ENCODE measurements at places on chromosomes 5 and 9.

GRCh38 chr9:28883234-28883633, 1310.0 kb upstream of the C9orf72 start:
- DNase-seq = no peak

GRCh38 chr9:72703574-72703973, 182.2 kb downstream of the TMC1 start:
- DNase-seq = no peak

GRCh38 chr9:136849038-136849959, at the start of gene PHPT1:
Gene PHPT1, plus strand, starts transcription at chr9:136849409. Its CDS starts 22 bp downstream, at chr9:136849431.
- peak; percentile 92 for DNase-seq

- DNase-seq = no peak
Measured at GRCh38 chr9:69535911-69536310, 136.3 kb downstream of the APBA1 start.

GRCh38 chr5:116482394-116482793, 92.2 kb downstream of the SEMA6A start:
- DNase-seq = no peak

GRCh38 chr5:50646591-50646990, 19.8 kb upstream of the PARP8 start:
- DNase-seq = no peak

GRCh38 chr5:72145348-72145747, 38.1 kb downstream of the MAP1B start:
- DNase-seq = no peak

GRCh38 chr5:38329132-38329715, 70.9 kb downstream of the EGFLAM start:
- no peak for DNase-seq

DNA sequence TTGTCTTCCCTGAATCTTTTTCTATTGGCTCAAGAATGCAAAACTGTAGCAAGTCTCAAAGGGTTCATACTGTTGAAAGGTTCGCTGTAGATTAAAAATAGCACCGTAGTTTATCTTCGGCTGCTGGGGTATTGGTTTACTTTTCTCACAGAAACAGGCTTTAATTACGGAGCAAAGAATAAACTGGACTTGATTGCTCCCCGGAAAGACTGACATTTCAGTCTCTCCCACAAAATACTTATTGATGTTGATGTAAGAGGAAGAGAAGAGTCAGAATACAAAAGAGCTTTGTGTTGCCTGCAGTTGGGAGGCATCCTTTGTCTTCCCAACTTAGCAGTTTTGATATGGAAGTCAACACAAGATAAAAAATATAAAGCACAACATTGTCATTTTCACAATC, 183.9 kb upstream of the DMAC1 start:
- DNase-seq = no peak

DNA sequence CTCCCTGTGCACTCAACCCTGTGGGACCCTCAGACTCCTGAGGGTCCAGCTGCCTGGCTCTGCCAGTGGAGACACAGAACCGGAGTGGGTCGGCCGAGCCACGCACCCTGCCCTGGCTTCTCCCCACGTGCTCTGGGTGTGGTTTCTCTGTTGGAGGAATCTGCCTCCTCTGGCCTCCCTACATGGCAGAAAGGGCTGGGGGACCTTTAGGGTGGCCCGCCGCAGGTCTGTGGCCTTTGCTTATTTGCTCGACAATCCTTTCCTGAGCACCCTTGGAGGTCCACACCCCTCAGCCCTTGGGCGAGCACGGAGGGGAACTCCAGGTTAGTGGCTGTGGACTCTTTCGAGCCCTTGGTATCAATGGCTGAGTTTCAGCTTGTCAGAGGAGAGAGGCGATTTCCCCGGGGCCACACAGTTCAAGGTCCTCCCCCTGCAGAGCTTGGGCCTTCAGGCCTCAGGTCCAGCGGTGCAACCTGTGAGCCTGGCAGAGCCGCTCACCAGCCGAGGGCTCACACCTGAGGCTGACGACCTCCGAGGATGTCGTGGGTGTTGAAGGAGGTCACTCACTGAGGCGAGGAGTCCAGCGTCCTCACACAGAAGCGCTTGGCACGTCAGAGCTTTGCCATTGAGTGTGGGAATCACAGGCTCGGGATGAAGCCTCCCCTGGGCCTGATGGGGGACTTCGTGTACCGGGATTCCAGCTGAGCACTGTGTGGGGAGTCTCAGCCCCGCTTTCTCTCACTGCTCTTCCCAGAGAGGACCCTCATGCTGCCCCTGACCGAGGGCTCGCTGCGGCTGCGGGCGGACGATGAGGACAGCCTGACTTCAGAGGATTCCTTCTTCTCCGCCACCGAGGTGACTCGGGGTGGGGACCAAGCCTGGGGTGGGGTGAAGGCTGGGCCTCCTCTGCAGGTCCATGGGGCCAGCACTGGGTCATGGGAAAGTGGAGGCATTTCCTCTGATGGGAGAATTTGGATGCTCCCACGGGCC, 20.8 kb upstream of the DOLPP1 start:
- DNase-seq = no peak

GRCh38 chr9:109346904-109347303, 26.0 kb upstream of the EPB41L4B start:
- no peak for DNase-seq

DNA sequence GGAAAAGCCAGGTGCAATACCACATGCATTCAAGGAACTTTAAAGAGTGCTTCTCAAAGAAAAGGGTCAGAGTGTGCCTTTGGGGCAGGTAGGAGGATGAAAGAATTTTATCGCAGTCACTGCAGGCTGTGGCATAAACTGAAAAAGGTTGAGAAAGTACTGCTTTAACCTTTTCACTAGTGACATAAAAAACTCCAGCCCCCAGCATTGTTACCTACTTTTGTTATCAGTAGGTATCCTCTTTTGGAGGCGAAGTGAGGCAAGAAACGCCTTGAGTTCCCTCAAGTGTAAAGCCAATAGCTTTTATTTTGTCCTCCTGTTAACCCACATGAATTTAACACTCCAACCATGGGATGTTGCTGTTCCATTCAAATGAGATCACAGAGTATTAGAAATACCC, 64.7 kb upstream of the CHD1 start:
- no peak for DNase-seq

DNA sequence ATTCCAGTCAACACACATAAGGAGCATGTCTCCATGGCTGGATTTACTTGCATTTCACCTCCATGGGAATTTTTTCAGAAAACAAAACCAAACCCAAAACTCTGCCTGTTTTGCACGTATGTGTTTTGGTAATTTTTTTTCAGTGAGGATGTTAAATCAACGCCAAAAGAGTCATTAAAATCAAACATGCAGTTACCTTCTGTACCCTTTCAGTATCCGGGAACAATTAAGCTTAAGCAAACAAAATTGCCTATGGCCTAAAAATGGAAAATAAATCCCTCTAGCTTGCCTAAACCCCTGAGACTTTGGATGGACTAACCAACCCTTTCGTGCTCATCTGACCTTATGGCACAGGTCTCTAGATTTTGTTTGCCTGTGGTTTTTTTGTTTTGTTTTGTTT, 209.2 kb upstream of the KLF4 start:
- no peak for DNase-seq

DNA sequence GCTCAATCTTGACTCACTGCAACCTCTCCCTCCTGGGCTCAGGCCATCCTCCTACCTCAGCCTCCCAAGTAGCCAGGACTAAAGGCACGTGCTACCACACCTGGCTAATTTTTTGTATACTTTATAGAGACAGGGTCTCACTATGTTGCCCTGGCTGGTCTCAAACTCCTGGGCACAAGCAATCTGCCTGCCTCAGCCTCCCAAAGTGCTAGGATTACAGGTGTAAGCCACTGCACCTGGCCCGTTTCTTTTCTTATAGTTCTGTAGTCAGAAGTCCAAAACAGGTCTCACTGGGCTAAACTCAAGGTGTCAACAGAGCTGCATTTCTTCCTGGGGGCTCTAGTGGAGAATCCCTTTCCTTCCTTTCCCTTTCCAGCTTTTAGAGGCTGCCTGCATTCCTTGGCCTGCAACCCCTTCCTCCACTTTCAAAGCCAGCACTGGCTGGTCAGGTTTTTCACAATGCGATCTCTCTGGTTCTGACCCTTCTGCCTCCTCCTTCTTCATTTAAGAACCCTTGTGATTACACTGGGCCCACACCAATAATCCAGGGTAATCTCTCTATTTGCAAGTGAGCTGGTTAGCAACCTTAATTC, 16.3 kb downstream of the IRF1 start:
- no peak for DNase-seq

- DNase-seq = no peak
Measured at GRCh38 chr9:21985964-21986667, 8.1 kb downstream of the CDKN2A start.

- DNase-seq = no peak
Measured at GRCh38 chr5:56941981-56942380, 9.9 kb downstream of the MIER3 start.

DNA sequence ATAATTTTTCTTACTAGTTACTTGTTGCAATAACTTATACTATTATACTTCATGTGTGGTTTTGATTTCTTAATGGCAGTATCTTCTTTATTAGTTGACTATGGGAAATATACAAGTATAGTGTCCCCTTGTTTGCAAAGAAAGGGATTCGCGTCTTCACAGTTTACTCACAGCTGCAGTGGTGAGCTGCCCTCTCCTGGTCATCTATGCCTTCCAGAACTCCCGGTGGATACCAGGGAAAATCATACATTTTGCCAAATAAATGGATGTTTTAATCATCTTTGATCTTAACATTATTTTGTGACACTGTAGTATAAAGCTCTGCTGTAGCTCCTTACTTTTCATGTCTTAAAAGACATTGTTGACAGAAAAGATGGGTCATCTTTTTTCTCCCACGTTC, 142.0 kb downstream of the ZCCHC7 start:
- DNase-seq = no peak

- no peak for DNase-seq
Measured at GRCh38 chr9:91488341-91488740, 64.7 kb upstream of the NFIL3 start.

GRCh38 chr5:1364211-1364610, 19.3 kb upstream of the CLPTM1L start:
- no peak for DNase-seq

DNA sequence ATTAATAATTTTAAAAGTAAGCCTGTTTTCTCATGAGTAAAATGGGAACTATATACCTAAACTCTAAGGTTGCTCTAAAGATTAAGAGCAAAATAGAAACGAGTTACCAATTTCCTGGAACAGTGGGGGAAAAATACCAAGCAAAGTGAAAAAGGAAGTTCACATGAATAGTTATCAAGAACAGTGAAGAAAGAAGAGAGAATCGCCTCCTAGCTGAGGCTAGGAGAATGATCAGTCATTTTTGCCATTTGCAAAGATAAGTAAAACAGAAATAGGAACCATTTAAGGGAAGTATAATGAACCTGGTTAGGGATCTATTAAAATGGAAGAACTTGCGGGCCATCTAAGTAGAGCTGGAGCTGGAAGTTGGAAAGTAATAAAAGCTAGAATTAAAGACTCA, 50.7 kb downstream of the P4HA2 start:
- DNase-seq = no peak

- DNase-seq = no peak
Measured at GRCh38 chr9:35940458-35941407, 17.2 kb downstream of the OR2S2 start.

DNA sequence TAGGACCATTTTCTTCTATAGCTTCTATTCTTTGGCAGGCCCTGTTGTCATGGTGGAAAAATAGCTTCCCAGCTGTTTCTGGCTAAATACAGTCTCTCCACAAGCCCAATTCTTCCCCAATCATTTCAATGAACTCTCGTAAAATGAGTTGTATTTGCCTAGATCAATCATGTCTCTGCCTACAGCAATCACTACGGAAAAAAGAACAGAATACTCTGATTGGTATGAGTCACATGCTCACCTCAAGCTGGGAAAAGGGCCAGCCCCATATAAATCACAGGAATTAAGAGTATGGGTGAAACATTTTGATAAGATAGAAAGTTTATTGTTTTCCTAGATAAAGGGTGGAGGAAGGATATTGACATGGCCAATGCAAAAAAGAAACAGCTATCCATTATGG, 711.4 kb downstream of the EFNA5 start:
- DNase-seq = no peak

- no peak for DNase-seq
Measured at GRCh38 chr5:59317023-59317773, 576.3 kb downstream of the PDE4D start.

- no peak for DNase-seq
Measured at GRCh38 chr9:98038958-98039357, 17.6 kb upstream of the NANS start.

- DNase-seq = no peak
Measured at GRCh38 chr5:154355129-154355611, 90.6 kb upstream of the SAP30L start.

- no peak for DNase-seq
Measured at GRCh38 chr5:54384356-54384933, 71.1 kb upstream of the HSPB3 start.

DNA sequence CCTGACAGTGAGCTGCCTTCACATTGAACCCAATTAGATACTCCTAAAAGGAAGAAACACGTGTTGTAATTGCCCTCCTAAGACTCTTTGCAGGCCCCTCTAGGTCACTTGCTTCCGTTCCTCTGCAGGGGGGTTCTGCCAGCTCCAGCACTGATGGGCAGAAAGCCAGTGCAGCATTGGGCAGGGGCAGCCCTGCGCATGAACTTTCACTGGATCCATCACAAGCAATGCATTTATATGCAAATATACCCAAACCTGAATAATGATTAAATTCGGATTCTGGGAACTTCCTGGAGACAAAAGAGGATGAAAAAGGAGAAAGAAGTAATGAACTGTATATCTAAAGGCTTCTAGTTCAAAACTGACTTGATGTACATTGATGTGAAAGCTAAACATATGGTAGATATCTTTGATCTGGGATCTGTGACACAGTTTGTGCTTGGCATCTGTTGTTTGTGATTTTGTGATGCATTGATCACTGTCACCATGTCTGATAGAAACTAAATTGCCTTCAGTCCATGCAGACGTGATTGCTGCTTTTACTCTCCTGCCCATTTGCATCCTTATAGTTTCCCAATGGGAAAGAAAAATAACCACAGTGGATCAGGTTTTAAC, 313.4 kb downstream of the DEPDC1B start:
- DNase-seq = no peak

DNA sequence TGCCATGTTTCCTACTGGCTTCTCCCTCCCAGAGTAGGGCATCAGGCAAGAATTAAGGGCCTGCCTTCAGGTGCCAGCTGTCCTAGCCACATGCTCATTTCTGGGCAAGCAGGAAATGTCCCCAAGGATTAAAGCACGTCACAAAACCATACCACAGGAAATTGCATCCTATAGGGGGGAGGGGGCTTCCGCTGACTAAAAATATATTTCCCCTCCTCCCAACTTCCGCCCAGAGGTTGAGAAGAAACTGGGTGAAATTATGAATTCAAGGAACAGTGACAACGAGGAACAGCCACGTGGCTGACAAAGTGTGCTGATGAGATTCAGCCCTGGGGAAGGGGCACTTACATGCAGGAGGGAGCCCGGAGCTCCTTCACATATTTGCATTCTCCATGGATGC, 4.1 kb downstream of the HBEGF start:
- DNase-seq = no peak

GRCh38 chr5:180568914-180569313, 22.4 kb downstream of the SCGB3A1 start:
- DNase-seq = no peak

DNA sequence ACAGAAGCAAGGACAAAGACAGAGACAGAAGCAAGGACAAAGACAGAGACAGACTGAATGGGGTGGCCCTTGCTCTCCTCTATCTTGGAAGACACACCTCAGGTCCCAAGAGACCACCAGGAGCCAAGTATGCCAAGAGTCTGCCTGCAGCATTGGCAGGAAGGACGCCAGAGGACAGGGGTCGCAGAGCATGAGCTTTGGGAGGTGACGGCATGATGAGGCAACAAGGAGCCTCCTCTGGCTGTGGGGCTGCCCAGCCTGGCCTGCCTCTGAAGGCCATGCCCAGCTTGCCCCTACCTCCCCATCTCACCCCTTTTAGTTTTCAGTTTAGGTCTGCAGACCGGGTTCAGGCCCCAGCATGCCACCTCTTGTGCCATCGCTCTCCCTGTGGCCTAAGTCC, 17.6 kb downstream of the PDGFRB start:
- DNase-seq = no peak

All from activated CD8-positive, alpha-beta memory T cell treated with anti-CD3 and anti-CD28 coated beads for 1 hour (primary cell).